ENCODE measurements at places on chromosomes 1 and 21.

DNA sequence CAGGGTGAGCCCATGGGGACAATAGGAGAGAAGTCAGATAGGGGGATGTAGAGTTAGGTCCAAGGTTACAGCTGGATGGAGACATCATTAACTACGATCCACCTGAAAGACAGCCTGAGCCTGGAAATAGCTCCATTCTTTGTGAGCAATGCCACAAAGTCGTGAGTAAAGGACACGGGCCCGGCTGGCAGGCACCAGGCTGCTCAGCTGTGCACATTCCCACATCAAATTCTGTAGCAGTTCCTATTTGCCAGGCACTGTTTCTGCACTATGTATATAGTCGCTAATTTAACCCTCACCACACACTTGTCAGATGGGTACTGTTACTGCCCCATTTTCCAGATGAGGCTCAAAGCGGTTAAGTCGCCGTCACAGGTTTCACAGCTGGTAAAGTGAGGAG, 338.0 kb upstream of the KAZN start:
- no peaks in the 10 kb centered on the region for H3K36me3 ChIP-seq
- no peak for DNase-seq
- no peaks in the 10 kb centered on the region for H3K27me3 ChIP-seq
- no peaks in the 10 kb centered on the region for H3K4me1 ChIP-seq
- H3K4me3 ChIP-seq, result no peak overlapping the region

DNA sequence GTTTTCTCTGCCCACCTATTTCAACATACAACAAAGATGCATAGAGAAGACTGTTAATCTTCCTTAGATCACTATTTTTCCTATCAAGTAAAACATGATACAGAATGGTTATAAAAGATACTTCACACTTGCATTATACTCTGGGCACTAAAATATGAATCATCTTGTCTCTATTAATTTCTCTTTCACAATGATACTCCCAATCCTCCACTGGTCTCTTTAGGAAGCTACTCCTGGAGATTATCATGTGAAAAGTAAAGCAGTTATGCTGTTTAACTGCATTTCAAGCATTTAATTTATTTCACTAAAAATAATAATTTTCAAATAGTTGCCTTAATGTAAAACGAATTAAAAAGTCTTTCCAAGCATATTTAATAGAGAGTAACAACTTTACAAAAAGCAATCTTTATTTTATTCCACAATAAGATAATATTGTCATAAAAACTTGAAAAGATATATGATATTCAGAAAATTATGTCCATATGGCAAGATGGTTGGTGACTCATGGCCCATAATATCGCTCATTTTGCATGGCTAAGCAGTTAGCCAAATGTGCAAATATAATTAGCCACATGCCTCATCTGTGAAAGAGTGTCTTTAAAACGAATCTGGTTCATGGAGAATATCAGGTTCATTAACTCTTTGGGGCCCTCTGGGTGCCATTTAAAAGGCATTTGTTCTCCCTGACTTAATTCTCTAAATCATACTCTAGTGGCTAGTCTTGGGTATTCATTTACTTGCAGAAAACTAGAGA, 1569.0 kb upstream of the B3GALT2 start:
- H3K27ac ChIP-seq, result no peak overlapping the region
- no peaks in the 10 kb centered on the region for H3K4me1 ChIP-seq
- no peaks in the 10 kb centered on the region for H3K27me3 ChIP-seq
- DNase-seq, result no peak

DNA sequence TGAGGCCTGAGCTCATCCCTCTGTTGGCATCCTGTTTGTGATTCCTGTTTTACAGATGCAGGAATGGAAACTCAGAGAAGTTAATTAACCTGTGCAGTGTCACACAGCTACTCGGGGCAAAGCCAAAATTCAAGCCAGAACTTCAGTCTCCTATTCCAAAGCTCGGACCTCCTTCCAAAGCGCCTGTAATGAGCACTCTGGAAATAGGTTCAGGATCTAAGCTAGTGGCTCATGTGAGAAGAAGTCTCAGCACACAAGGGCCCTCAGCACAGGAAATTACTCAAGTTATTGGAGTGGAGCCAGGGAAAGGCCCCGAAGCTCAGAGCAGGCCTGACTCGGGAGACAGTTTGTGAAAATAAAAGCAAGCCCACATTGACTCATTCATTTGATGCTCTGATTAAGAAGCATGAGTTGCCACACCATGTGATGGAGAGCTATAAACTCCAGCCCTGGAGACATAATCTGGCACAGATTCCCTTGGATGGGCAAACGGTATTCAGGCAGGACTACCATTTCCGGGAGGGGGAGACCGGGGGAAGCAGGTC, 50.6 kb upstream of the LYST start:
- no peak overlapping the region for H3K4me3 ChIP-seq
- peak overlapping the region; percentile 86 for H3K27ac ChIP-seq
- no peaks in the 10 kb centered on the region for H3K27me3 ChIP-seq

DNA sequence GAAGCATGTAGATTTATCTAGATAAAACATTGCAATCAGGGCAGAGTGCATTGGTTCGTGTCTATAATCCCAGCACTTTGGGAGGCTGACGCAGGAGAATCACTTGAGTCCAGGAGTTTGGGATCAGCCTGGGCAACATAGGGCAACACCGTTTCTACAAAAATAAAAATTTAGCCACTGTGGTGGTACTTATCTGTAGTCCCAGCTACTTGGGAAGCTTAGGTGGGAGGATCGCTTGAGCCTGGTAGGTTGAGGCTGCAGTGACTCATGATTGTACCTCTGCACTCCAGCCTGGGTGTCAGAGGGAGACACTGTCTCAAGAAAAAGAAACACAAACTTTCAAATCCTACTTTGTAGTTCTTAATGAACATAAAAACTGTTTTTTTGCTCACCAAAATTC, 64.2 kb upstream of the RCC1 start:
- DNase-seq, result no peak
- H3K36me3 ChIP-seq, result no peaks in the 10 kb centered on the region
- no peaks in the 10 kb centered on the region for H3K27me3 ChIP-seq
- no peak overlapping the region for H3K27ac ChIP-seq
- H3K4me3 ChIP-seq, result no peak overlapping the region
- H3K4me1 ChIP-seq, result peaks cover 11% of the 10 kb centered on the region

- no peaks in the 10 kb centered on the region for H3K4me1 ChIP-seq
- H3K27me3 ChIP-seq, result no peaks in the 10 kb centered on the region
- no peak overlapping the region for H3K4me3 ChIP-seq
- DNase-seq, result no peak
- H3K27ac ChIP-seq, result no peak overlapping the region
Measured at GRCh38 chr1:111705841-111706240, 33.4 kb downstream of the INKA2 start.

- no peak overlapping the region for H3K4me3 ChIP-seq
- no peaks in the 10 kb centered on the region for H3K27me3 ChIP-seq
- no peaks in the 10 kb centered on the region for H3K36me3 ChIP-seq
- H3K4me1 ChIP-seq, result peaks cover 8% of the 10 kb centered on the region
Measured at GRCh38 chr1:73761559-73761958, 436.4 kb downstream of the LRRIQ3 start.

All from thyroid gland (tissue), 4 donors.